Mesenchymal stem cell (in vitro differentiated cells and primary cell): ENCODE measurements at places on chromosomes 4 and X.

DNA sequence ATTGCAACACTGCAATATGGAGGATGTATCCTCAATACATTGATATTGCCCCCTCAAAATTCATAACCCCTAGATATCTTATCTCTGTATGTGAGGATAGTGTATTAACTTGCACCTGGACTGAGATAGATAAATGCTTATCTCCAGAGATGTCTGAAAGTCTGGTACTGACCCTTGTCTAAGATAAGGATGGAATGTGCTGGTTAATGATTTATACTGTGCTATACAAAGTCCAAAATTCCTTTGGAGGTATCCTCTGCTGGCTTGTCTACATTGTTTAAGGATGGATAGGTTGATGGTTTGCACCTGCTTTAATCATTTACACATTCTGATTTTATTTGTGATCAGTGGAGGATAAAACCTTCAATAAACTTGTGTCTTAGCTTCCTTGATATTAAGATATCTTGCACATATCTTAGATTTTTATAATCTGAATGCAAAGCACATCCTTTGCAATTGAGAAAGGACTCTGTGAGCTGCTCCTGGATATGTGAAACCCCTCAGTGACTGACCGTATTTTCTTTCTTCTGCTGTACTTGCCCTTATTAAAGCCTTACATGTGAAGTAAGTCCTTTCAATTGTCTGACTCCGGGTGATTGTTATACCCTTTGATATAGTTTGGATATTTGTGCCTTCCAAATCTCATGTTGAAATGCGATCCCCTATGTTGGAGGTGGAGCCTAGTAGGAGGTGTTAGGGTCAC lies 430.3 kb upstream of the MAOA start:
- no peak for DNase-seq

- peak; percentile 90 for DNase-seq
These were observed 5.7 kb downstream of the CD99 start for GRCh38 chrX:2696698-2697215.

DNA sequence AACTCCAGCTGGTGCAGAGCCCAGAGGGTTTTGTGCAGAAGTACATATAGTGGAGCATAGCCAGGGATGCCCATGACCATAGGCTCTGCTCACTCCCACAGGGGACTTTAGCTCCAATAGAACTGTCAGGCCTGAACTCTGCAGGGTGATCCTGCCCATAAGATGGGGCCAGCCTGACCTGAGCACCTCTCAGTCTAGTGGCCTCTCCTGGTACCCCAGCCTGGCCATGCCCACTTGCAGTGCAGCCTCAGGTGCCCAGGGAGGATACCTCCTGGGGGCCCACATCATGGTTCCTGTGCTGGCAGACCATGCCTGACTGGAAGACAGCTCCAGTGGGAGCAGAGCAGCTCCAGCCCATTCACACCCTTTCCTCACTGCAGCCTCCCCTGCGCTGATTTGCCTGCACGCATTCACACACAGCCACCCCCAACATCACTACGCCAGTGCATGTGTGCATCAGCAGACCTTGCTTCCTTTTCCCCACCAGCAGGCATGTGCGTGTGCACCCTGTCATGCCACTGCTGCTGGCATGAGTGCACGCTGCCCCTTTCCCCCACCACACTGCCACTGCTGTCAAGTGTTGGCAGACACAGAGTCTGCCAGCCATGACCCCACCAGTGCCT lies 53.0 kb upstream of the MMAA start:
- no peak for DNase-seq

GRCh38 chrX:41895826-41896225 lies 27.5 kb downstream of the CASK start:
- no peak for DNase-seq

DNA sequence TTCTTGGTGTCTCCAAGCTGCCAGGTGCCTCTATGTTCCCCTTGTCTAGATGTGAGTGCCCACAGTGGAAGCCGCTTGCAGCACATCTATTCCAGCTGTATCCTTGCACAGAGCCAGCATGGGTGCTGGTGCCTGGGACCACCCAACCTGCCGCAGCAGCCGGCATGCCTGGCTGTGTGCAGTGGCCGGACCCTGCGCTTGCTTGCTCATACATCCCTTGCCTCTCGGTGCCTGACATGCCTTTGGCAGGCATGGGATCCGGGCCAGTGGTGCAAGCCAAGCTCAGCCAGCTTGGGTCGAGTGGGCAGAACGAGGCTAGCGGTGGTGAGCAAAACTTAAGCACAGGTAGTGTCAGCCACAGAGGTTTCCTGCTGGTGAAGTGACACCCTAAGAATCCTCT lies 355.1 kb downstream of the TLL1 start:
- no peak for DNase-seq

- DNase-seq, result no peak
These were observed 59.9 kb downstream of the KIT start for GRCh38 chr4:54717694-54718093.

- DNase-seq, result no peak
These were observed 241.8 kb downstream of the AFAP1 start for GRCh38 chr4:7697821-7698220.

- no peak for DNase-seq
These were observed 732.7 kb upstream of the POU3F4 start for GRCh38 chrX:82775426-82775825.

DNA sequence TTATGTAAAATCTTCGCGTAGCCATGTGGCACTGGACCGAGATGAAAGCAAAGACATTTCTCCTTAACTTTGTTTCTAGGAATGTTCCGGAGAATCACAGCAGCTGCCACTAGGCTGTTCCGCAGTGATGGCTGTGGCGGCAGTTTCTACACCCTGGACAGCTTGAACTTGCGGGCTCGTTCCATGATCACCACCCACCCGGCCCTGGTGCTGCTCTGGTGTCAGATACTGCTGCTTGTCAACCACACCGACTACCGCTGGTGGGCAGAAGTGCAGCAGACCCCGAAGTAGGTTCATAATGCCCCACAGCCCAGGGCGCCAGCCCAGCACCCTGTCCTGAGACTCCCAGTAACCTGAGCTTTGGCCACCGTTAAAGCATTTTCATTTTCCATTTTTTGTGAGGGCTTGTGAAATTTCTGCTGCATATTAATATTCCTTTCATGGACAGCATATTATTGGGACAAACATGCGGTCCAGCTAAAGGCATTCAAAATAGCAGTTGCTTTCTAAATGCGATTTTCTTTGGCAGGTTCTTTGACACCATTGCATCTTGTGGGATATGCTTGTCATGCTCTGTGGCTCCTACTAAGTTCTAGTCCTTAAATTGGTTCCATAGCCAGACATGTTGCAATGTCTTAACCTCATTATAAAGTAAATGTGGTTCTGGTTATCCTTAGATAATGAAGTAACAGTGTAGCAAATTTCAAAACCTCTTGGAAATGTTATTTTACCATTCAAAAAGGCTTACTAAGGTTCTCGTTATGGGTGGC lies 49.1 kb upstream of the MSANTD1 start:
- no peak for DNase-seq

DNA sequence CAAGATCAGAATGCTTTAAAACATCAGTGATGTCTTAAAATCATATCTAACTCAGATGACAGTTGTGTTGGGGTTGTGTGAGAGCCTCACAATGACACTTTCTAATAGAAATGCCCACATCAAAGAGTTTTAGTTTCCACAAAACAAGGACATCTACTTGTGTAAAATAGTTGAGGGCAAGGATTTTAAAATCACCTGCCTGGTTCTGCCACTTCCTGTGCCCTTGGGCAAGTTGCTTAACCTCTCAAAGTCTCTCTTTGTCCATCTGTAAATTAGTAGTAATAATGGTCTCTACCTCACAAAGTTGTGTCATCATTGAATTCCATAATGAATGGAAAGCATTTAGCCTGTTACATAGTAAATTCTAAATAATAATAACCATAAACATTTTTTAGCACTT lies 41.9 kb upstream of the RELL1 start:
- DNase-seq, result no peak

- DNase-seq, result no peak
These were observed 566.0 kb upstream of the TENM3 start for GRCh38 chr4:181677201-181677600.

DNA sequence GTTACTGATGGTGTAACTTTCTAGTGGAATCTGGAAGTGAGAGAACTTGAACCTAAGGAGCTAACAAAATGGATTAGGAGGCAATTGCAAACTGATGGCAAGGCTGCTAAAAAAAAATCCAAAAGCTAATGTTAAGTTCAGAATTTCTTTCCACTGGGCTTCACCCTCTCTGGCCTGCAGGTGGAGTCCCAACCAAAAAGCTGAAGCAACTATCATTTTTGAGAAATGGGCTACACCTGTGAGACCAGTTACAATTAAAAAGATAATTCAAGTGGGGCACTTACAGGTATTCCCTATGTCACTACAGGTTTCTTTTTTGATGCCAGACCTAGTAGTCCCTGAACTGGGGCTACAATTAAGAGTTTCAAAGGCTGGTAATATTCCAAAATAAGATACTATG lies 142.1 kb upstream of the FTHL17 start:
- no peak for DNase-seq

GRCh38 chr4:8289151-8289750 lies 19.7 kb downstream of the HTRA3 start:
- no peak for DNase-seq

DNA sequence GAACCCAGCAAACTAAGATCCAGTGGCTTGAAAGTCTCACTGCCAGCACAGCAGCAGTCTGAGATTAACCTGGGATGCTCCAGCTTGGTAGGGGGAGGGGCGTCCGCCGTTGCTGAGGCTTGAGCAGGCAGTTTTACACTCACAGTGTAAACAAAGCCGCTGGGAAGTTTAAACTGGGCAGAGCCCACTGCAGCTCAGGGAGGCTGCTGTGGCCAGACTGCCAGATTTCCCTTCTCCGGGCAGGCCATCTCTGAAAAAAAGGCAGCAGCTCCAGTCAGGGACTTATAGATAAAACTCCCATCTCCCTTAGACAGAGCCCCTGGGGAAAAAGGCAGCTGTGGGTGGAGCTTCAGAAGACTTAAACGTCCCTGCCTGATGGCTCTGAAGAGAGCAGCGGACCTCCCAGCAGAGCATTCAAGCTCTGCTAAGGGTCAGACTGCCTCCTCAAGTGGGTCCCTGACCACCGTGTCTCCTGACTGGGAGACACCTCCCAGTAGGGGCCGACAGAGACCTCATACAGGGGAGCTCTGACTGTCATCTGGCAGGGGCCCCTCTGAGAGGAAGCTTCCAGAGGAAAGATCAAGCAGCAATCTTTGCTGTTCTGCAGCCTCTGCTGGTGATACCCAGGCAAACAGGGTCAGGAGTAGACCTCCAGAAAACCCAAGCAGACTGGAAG lies 45.1 kb upstream of the CDX4 start:
- DNase-seq, result no peak

DNA sequence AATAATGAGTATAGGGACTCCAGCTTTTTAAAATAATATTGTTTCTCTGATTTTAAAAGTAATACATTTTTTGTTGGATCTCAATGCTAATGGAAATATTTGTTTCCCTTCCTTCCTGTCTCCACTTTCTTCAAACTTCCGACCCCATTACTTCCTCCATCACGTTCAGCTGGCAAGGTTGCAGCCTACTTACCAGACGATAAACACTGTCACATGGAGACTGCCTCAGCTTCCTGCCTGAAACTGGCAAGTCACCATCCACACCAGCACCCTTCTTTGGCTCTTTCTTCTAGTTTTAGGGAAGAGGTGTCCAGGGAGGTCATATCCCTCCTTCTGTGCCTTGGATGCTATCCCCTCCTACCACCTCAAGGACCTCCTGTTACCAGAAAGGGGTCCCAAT lies 3.4 kb upstream of the INTU start:
- no peak for DNase-seq

GRCh38 chr4:14675279-14675985 lies 326.8 kb upstream of the CPEB2 start:
- no peak for DNase-seq

DNA sequence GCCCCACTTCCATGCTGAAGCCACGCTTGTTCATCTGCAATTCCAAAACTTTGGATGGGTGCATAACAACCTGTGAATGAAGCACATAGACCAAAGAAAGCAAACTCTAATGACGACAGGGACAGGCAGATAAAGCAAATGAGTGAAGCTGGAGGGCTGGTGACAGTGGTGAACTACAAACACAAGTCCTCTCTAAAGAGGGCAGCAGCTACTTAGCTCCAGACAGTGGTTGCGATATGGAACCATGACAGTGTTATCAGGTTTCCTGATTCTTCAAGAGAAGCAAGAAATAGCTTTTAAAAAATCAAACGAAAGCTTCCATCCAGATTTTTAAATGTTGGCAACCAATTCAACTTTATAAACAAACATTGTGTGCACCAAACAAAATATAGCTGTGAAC lies 23.8 kb downstream of the NOX1 start:
- no peak for DNase-seq

GRCh38 chr4:101853028-101853427 lies 62.5 kb downstream of the BANK1 start:
- DNase-seq, result no peak

DNA sequence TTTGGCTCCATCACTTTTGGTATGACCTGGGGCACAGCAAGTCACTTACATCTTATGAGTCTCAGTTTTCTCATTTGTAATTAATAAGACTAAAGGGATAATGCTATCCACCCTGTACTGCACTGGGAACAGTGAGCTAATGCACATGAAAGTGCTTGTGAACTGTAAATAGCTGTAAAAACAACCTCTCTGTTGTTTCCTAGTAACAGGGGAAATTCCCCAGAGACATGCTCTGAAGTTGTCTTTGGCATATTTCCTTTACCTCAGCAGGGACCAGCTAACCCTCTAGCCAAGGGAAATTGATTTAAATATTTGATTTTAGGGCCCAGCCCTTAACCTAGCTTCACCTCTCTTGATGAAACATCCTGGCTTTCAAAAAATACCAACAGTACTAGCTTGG lies 6.1 kb upstream of the CYSLTR1 start:
- no peak for DNase-seq

DNA sequence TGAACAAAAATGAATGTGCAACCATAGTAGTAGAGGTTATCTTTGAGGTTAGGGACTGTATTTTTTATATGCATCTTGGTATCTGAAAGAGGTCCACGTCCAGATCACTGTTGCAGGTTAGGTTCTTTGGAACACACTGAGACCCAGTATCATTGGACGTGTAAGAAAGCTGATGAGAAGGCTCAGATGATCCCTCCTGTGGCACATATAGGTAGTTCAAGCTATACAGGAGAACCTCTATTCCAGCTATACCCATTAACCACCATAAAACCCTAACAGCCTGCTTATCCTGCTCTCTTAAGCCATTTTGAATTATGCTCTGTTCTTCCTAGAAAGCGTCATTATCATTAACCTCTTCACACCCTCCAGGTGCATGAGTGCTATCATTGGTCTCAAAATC lies 930.7 kb upstream of the HS3ST1 start:
- no peak for DNase-seq

DNA sequence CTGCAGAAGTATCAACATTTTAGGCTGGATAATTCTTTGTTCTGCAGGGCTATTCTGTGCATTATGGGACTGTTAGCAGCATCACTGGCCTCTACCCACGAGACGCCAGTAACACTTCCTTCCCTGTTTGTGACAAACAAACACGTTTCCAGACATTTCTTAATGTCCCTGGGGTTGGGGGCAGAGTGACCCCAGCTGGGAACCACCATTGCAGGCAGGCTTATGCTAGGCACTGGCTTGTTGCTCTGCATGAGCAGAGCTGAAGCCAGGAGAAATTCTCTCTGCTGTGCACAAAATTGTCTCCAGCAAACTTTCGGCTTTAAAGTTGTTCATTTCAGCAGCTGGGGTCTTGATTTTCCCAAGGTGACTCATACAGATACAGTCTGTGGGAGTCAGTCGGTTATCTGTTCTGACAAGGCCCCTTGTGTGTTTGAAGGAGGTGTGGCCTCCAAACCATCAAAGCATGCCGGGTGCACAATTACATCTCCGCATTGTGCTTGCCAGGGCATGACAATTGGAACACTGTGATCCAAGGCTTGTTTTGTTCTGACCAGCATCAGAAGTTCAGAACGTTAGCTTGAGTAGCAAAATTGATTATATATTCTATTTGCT lies 156.4 kb upstream of the BOD1L1 start:
- no peak for DNase-seq

- DNase-seq, result no peak
These were observed 59.1 kb downstream of the ZFX start for GRCh38 chrX:24208496-24209240.
